AML-193 (cell line): ENCODE measurements at places on chromosomes 13 and 19.
A peak's percentile ranks its signal among the peaks of the same experiment; 100 is the strongest.

DNA sequence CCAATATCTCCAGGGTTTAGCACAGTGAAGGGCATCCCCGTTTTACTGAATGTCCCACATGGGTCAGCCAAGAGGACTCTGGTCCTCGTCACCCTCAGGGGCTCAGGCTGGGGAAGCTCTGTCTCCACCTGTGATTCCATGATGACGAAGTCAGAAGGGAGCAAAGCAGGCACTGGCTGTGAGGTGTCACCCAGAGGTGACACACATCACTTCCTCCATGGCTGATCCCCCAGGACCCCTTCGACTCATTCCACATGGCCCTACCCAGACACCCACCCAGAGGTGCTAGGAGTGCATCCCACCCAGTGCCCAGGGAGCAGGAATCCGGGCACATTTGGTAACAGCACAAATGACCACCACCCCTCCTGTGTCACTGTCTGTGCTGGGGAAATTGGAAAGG, 145.2 kb upstream of the VSTM2B start:
- DNase-seq, result no peak

DNA sequence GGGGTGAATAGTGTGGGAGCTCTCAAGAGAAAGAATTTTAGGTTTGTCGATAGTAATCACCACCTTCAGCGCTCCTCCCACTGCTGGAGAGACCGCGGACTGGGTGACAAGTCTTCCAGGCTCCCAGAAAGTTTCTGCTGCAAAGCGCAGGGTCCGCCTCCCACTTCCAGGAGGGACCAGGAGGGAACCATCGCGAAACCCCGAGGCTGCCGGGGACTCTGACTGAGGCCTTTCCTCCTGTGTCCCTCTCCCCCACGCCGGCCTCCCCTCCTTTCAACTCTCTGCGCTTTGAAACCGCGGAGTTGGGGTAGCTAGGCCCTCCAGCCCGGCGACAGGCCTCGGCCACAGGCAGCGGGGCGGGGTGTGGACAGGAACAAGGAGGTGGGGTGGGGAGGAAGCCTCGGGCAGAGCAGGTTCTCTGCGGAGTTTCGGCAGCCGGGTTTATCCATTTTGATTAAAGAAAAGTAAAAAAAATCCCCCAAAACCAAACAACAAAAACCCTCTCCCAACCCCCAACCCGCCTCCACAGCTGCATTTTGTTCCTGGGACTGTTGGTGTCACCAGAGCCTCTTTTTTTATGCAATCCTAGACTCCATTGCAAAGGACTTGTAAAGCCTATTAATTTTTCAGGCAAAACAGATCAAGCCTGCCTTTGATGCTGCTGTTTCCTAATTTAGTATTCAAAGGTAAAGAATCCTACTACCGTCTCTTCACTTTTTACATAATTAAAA, 157.2 kb downstream of the TM9SF2 start:
- DNase-seq, result peak; percentile 11

GRCh38 chr13:20974981-20975585, 72.5 kb upstream of the XPO4 start:
- DNase-seq, result no peak

DNA sequence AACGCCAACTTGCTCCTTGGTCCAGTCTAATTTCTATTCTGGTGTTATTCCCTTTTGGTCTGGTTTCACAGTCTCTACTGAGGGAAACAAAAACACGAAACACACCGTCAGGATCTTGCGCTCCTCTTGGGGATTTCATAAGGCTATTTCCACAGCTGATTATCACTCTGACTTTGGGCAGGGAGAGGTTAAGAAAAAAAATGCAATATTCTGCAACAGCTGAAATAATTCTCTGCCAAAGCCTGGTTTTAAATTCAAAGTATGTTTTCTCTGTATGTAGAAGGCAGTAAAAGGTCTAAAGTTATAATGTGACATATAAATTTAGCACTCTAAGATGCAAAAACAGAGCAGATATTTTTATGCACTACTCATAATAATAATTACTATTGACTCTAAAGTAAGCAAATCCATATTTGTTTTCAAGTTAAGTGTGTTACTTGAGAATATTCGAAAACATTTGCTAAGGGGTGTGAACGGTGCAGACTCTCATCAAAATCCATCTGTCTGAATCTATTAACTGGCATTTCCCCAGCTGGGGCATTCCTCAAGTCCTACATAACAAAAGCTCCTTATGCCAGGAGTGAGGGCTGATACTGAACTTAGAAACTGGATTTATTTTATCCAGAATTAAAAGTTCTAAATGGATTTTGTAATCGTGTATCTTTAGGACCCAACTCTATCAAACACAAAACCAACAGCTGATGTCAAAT, 38.4 kb upstream of the STARD13 start:
- DNase-seq, result no peak

GRCh38 chr19:42120276-42120980, 11.8 kb downstream of the POU2F2 start:
- DNase-seq, result no peak

- no peak for DNase-seq
These were observed 6.5 kb upstream of the EIF3G start for GRCh38 chr19:10126213-10126639.
